AG10803 (cell line): ENCODE measurements at places on chromosomes 11 and 22.

DNA sequence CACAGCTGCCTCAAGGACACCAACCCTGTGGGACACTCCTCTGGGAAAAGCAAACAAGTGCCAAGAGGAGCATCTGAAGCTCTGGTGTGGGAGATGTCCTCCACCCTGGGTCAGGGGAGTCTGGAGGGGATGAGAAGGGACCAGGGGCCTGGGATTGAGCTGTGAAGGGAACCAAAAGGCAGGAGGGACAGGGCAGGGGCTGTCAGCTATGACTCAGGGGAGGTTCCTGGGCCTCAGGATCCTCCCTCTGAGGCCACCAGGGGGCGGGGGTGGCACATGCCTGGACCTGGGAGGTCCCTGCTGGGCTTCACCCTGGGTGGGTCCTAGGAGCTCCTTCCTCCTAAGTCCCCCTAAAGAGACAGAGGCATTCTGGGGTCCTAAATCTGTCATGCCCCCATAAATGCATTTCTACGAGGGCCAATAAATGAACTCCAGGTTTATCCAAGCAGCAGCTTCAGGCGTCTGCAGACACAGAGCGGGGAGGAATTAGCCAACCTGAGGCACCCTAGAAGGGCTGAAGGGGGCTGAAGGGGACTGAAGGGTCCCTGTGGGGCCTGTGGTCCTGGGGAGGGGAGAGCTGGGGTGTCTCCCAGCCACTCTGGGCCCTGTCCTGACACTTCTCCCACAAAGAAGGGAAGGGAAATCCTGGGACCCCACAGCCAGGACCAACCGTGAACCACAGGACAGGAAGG, 31.9 kb upstream of the IGLL5 start:
- DNase-seq: no peak

GRCh38 chr11:71499546-71499945, 27.5 kb upstream of the KRTAP5-7 start:
- DNase-seq: no peak

DNA sequence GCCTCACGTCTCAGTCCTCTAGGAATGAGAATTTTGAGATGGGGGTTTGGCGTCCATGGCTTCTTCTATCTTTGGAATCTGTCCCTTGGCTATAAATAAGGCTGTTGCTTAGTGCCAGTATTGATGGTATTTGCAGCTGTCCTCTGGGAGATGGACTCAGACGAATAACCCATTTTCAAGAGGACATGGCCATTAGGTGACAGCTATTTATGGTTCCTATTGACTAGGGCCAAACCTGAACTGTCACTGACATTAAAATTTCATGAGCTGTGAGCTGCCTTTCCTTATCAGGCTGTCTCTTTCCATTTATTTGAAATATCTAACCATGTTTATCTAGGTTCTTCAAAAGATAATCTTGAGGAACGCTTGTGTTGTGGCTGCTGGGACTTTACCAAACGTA, 92.7 kb downstream of the NAV2 start:
- DNase-seq: no peak

DNA sequence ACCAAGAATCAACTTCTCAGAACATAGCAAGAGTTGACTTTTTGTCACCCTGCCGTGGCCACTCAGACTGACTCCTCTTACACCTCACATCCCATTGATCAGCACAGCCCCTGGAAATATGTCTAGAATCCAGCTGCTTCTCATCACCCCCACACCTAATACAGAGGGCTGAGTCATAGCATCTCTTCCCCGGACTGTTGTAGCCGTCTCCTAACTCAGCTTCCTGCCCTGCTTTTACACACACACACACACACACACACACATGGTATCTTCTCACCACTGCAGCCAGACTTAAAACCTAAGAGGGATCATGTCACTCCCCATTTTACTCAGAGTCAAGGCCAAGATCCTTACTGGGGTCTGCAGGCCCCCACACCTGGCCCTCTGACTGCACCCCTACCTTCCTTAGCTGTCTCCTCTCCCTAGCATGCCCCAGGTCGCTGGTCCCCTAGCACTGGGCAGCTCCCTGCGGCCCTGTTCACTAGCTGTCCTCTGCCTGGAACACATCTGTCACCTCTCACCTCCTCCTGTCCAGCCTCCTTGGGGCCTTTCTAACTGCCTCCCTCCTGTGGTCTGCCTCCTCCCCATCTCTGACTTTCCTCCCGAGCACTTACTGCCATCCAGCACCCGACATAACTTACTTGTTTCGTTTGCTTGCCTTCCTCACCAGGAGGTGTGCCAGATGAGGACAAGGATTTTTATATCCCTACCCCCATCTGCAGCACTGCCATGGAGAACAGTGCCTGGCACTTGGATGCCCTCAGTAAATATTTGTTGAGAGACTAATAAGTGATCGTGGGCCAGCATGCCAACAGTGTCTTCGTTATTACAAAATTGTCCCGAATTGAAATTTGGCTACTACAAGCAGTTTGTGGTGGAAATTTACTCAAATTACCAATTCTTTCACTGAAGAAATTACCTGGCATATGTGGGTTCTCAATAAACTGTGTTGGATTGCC, 61.9 kb downstream of the BMAL1 start:
- peak; percentile 94 for DNase-seq

GRCh38 chr11:121524233-121524631, 71.5 kb upstream of the SORL1-AS1 start:
- DNase-seq: peak; percentile 40

GRCh38 chr22:38305471-38306448, 11.5 kb downstream of the CSNK1E start:
- no peak for DNase-seq

DNA sequence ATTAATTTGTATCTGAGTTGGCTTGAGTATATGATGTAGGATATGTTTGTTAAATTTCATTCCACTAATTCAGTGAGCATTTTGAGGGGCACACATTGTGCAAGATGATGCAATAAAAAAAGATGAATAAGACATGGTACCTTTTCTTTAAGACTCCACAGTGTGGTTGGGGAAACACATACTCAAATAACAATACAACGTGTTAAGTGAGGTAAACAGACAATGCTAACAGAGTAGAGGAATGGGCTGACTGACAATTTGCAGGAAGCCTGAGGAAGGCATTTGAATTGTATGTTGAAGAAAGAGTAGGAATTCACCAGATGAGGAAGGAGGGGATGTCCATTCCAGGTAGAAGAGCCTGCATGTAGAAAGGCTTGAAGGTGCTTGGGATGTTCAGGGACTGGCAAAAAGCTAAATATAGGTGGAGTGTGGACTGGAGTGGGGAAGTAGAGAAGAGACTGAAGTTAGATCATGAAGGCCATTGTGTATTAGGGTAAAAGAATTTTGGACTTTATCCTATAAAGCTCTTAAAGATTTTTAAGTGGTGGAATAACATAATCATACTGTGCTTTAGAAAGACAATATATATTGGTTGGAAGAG, 6.8 kb downstream of the RNF169 start:
- no peak for DNase-seq

GRCh38 chr22:46115755-46116490, 34.4 kb upstream of the PPARA start:
- no peak for DNase-seq

GRCh38 chr22:45154383-45154782, 9.3 kb upstream of the NUP50 start:
- peak; percentile 61 for DNase-seq
